ENCODE measurements at places on chromosomes 16 and 17. TPM values are rescaled to one million over a fixed set of nuclear protein-coding genes. Genes with fewer than 3 reads are reported as not detected.

Gene MYOCD
- not detected for total RNA-seq

Gene CDRT15L2
- total RNA-seq: not detected

Gene C17orf113
- total RNA-seq: 0.23 TPM

Gene SEPTIN12
- not detected for total RNA-seq

Gene P2RX1
- 0.61 TPM for total RNA-seq

Gene CIAO2B
- total RNA-seq: 124 TPM

Gene DRC7
- not detected for total RNA-seq

Gene CCL15
- not detected for total RNA-seq

Gene CDRT15
- not detected for total RNA-seq

Gene GIT1
- total RNA-seq: 79.5 TPM

Gene PYCARD
- total RNA-seq: 55.4 TPM

Gene MYH2
- not detected for total RNA-seq

Gene ADAP2
- total RNA-seq: 1.6 TPM

Gene GUCY2D
- not detected for total RNA-seq

Gene CLDN9
- 0.09 TPM for total RNA-seq

Gene C16orf46
- not detected for total RNA-seq

Gene NPIPB2
- total RNA-seq: 22.9 TPM

Gene GRAP
- total RNA-seq: 10.4 TPM

Gene HBA1
- total RNA-seq: not detected

Gene SLFN14
- 0.07 TPM for total RNA-seq

Gene CCDC200
- total RNA-seq: not detected

Gene MEIOB
- not detected for total RNA-seq

Gene C16orf74
- total RNA-seq: 0.23 TPM

Gene WFIKKN1
- 0.23 TPM for total RNA-seq

Gene CPHXL2
- total RNA-seq: not detected

Gene MYH13
- not detected for total RNA-seq

Gene CD79B
- total RNA-seq: 19.1 TPM

Gene TP53TG3B
- total RNA-seq: not detected

Gene PRSS33
- not detected for total RNA-seq

Gene GRIN2A
- not detected for total RNA-seq

Gene ZSCAN10
- 0.23 TPM for total RNA-seq

Gene CA7
- not detected for total RNA-seq

Gene IL4R
- total RNA-seq: 190 TPM

Gene KCNJ18
- total RNA-seq: not detected

Gene BMERB1
- total RNA-seq: 11.9 TPM

Gene MYO15A
- 1.2 TPM for total RNA-seq

Gene TEKT3
- total RNA-seq: not detected
